ENCODE measurements at places on chromosomes 7 and 10. TPM values are rescaled to one million over a fixed set of nuclear protein-coding genes. Genes with fewer than 3 reads are reported as not detected.

Gene PLAU
- 5.2 TPM for total RNA-seq

Gene WNT8B
- not detected for total RNA-seq

Gene KCNH2
- 8.4 TPM for total RNA-seq

Gene GALNT17
- 4.3 TPM for total RNA-seq

Gene TDRD1
- not detected for total RNA-seq

Gene EN2
- not detected for total RNA-seq

Gene NRBF2
- 35.6 TPM for total RNA-seq

Gene TFEC
- 34.8 TPM for total RNA-seq

Gene ANKRD1
- 105 TPM for total RNA-seq

- no peaks in the 10 kb centered on the region for H3K27me3 ChIP-seq
- peak; percentile 22 for DNase-seq
- H3K27ac ChIP-seq: peak overlapping the region; percentile 82
- peaks cover 55% of the 10 kb centered on the region for H3K4me1 ChIP-seq
- no peaks in the 10 kb centered on the region for H3K36me3 ChIP-seq
These were observed 5.4 kb downstream of the AGBL3 start for GRCh38 chr7:134991469-134992339.

- H3K4me3 ChIP-seq: no peak overlapping the region
- no peak overlapping the region for H3K27ac ChIP-seq
- H3K36me3 ChIP-seq: no peaks in the 10 kb centered on the region
- no peak for DNase-seq
- H3K4me1 ChIP-seq: no peaks in the 10 kb centered on the region
These were observed 97.6 kb downstream of the PTN start for GRCh38 chr7:137245890-137246289.

- H3K4me1 ChIP-seq: no peaks in the 10 kb centered on the region
- no peak overlapping the region for H3K27ac ChIP-seq
- DNase-seq: peak; percentile 79
- no peak overlapping the region for H3K4me3 ChIP-seq
- H3K36me3 ChIP-seq: no peaks in the 10 kb centered on the region
These were observed 116.8 kb upstream of the PRSS1 start for GRCh38 chr7:142632271-142633134.

- H3K27ac ChIP-seq: no peak overlapping the region
- peaks cover 2% of the 10 kb centered on the region for H3K27me3 ChIP-seq
- DNase-seq: no peak
- no peaks in the 10 kb centered on the region for H3K4me1 ChIP-seq
- H3K36me3 ChIP-seq: no peaks in the 10 kb centered on the region
These were observed 5.4 kb downstream of the PIK3CG start for GRCh38 chr7:106870528-106870927.

DNA sequence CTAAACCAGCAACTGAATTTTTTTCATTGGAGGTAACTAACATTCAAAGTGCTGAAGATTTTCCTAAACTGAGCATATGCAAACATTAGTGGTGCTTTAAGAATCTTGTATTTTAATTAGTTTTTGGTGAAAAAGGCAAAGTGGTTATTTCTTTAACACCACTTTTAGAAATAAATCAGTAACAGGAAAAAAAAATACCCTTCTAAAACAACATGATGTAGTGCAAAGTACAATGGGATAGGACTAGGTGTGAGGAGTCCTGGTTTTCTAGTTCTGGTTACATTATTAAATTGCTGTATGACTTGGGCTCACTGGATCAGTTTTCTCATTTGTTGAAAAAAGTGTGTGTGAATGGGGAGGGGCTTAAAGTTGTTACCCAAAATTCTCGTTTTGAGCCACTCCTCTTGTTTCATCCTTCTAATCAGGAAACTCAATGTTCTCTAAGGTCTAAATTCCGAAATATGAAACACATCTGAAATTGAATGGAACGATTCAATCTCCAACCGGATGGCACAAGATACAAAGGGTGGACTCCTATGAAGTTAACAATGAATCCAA is 1.8 kb downstream of the WASL start:
- H3K4me3 ChIP-seq: peak overlapping the region; percentile 88
- no peak for DNase-seq
- H3K27ac ChIP-seq: peak overlapping the region; percentile 98
- H3K36me3 ChIP-seq: no peaks in the 10 kb centered on the region
- H3K4me1 ChIP-seq: peaks cover 38% of the 10 kb centered on the region
- no peaks in the 10 kb centered on the region for H3K27me3 ChIP-seq

- DNase-seq: no peak
- no peaks in the 10 kb centered on the region for H3K27me3 ChIP-seq
These were observed 8.3 kb upstream of the ABCB5 start for GRCh38 chr7:20607216-20607615.

GRCh38 chr7:23964715-23965114 is 254.7 kb downstream of the STK31 start:
- peaks cover 28% of the 10 kb centered on the region for H3K4me1 ChIP-seq
- H3K4me3 ChIP-seq: no peak overlapping the region
- no peak overlapping the region for H3K27ac ChIP-seq

DNA sequence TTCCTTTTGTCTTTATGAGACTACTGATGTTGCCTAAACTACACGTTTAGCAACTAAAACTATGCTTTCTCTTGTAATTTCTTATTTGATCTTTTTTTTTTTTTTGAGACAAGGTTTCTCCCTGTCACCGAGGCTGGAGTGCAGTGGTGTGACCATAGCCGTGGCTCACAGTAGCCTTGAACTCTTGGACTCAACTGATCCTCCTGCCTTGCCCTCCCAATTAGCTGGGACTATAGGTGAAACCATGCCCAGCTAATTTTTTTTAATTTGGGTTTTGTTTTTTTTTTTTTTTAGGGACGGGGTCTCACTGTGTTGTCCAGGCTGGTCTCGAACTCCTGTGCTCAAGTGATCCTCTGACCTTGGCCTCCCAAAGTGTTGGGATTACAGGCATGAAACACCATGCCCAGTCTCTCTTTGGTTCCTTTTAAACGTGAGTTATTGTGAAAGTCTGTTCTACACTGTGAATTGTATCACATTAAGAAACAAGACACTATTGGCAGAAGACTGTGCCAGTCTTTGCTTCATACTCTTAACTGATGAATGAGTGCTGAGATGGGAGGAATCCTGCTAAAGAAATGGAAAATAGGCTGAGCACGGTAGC is 6.4 kb downstream of the TMEM248 start:
- no peak overlapping the region for H3K27ac ChIP-seq
- peaks cover 5% of the 10 kb centered on the region for H3K4me1 ChIP-seq
- H3K4me3 ChIP-seq: no peak overlapping the region
- H3K27me3 ChIP-seq: no peaks in the 10 kb centered on the region
- H3K36me3 ChIP-seq: no peaks in the 10 kb centered on the region
- DNase-seq: no peak

- no peak overlapping the region for H3K27ac ChIP-seq
- H3K27me3 ChIP-seq: no peaks in the 10 kb centered on the region
- no peak for DNase-seq
- no peak overlapping the region for H3K4me3 ChIP-seq
- H3K4me1 ChIP-seq: no peaks in the 10 kb centered on the region
- no peaks in the 10 kb centered on the region for H3K36me3 ChIP-seq
These were observed 26.0 kb downstream of the AGK start for GRCh38 chr7:141577043-141577839.

DNA sequence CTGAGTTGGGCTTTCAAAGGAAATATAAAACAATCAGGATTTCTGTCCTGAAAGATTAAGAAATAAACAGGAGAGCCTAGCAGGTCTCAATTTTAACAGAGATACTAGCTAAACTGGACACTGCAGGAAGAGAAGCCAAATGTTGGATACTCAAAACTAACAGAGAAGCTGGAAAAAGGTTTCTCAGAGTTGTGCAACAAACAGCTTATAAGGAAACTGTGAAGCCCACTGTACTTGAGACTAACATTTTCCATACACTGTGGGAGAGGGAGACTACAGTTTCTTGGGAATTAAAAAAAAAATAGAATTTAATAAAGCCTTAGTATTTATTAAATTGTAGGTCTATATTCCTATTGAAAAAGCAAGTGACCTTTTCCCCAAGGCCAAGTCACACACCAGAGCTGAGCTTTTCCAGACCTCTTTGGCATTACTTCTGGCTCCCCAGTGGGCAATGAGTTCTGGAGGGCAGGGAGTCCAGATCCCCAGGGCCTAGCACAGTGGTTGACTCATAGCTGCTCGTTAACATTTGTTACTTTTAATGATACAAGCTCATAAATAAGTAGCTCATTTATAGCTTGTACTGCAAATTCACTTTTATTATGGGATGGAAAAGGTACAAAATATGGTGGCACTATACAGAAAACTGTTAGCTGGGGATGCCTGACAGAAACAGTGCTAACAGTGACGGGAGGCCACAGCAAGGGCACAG is 68.3 kb downstream of the MINDY3 start:
- no peaks in the 10 kb centered on the region for H3K36me3 ChIP-seq
- H3K4me1 ChIP-seq: peaks cover 17% of the 10 kb centered on the region
- no peaks in the 10 kb centered on the region for H3K27me3 ChIP-seq
- H3K4me3 ChIP-seq: no peak overlapping the region
- no peak overlapping the region for H3K27ac ChIP-seq

DNA sequence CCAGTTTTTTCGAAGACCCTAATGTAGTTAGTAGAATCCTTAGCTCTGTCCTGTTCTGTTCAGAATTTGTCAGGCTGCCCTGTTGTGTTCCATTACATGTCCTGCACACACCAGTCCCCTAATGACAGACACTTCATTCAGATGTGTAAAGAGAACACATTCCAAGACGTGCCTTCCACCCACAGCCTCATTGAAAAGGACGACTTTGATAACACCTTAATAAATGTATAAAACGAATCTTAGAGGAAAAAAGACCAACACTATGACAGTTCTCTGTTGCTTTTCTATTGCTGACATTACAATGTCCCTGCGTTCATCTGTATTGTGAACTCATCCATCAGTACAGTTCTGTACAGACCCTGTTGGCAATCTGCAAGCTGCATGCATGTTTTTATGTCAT is 3.5 kb downstream of the LRRTM3 start:
- DNase-seq: no peak
- H3K36me3 ChIP-seq: no peaks in the 10 kb centered on the region
- peaks cover 22% of the 10 kb centered on the region for H3K27me3 ChIP-seq
- H3K4me3 ChIP-seq: no peak overlapping the region
- no peaks in the 10 kb centered on the region for H3K4me1 ChIP-seq
- no peak overlapping the region for H3K27ac ChIP-seq

GRCh38 chr7:90843472-90843871 is 247.4 kb downstream of the CDK14 start:
- H3K27ac ChIP-seq: no peak overlapping the region
- H3K27me3 ChIP-seq: no peaks in the 10 kb centered on the region
- H3K4me1 ChIP-seq: no peaks in the 10 kb centered on the region
- H3K4me3 ChIP-seq: no peak overlapping the region

DNA sequence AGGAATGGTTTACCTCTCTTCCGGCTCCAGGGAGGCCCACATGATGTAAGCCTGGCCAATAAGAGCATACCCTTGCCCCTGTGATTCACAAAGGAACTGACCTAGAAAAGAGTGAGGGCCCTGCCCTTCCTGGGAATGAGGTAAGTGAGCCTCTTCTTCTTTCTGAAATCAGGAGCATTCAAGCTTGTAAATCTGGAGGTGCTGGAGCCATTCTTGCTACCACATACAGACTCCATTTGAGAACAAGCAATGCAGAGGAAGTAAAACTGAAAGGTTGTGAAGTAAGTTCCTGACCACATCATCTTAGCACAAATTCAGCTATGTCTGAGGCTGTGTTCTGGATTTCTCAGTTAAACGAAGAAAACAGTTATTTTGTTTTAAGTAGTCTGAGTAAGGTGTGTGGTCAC is 132.2 kb downstream of the CD36 start:
- H3K27ac ChIP-seq: peak overlapping the region; percentile 35
- H3K27me3 ChIP-seq: no peaks in the 10 kb centered on the region
- H3K4me3 ChIP-seq: no peak overlapping the region
- H3K36me3 ChIP-seq: no peaks in the 10 kb centered on the region
- H3K4me1 ChIP-seq: peaks cover 24% of the 10 kb centered on the region
- DNase-seq: no peak

DNA sequence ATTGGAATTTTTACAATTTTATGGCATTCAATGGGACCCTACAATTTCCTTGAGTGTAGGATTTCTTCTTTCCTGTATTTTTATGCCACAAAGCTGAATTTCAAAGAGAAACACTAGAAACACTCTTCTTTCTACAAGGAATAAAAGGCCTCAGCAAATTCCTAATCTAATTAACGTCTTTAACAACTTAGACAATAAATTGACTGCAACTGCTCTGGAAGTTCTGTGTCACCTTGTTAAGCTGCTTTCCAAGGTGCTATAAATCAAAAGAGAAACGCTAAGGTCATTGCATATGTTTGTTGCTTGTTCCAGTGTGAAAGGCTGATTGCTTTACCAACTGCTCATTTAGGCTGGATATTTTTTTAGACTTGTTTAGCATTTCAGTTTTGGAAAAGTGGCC is 182.2 kb downstream of the POLR1F start:
- DNase-seq: no peak
- no peak overlapping the region for H3K27ac ChIP-seq
- H3K36me3 ChIP-seq: no peaks in the 10 kb centered on the region
- H3K4me3 ChIP-seq: no peak overlapping the region

GRCh38 chr10:44978570-44979280 is at the start of gene DEPP1:
Gene DEPP1, minus strand, starts transcription at chr10:44978809. Its CDS starts 779 bp downstream, at chr10:44978030.
- no peaks in the 10 kb centered on the region for H3K27me3 ChIP-seq
- H3K4me3 ChIP-seq: peak within 1 kb of the TSS; percentile 2
- peaks cover 71% of the 10 kb centered on the region for H3K4me1 ChIP-seq

- no peak for DNase-seq
- H3K4me3 ChIP-seq: no peak overlapping the region
- H3K27me3 ChIP-seq: no peaks in the 10 kb centered on the region
- H3K4me1 ChIP-seq: no peaks in the 10 kb centered on the region
- no peaks in the 10 kb centered on the region for H3K36me3 ChIP-seq
These were observed 193.2 kb downstream of the GALNT17 start for GRCh38 chr7:71325151-71325550.

- H3K27me3 ChIP-seq: no peaks in the 10 kb centered on the region
- DNase-seq: no peak
- H3K4me3 ChIP-seq: no peak overlapping the region
- H3K4me1 ChIP-seq: no peaks in the 10 kb centered on the region
- H3K27ac ChIP-seq: no peak overlapping the region
These were observed 30.0 kb downstream of the STK17A start for GRCh38 chr7:43612599-43613589.

GRCh38 chr7:157690833-157691585 is 354.2 kb downstream of the DNAJB6 start:
- H3K27me3 ChIP-seq: peaks cover 92% of the 10 kb centered on the region
- no peak overlapping the region for H3K27ac ChIP-seq
- H3K4me3 ChIP-seq: no peak overlapping the region
- H3K4me1 ChIP-seq: peaks cover 9% of the 10 kb centered on the region
